ENCODE measurements at places on chromosomes 5 and 9.

GRCh38 chr5:64690417-64691151 is at the start of gene SHISAL2B:
Gene SHISAL2B, plus strand, starts transcription at chr5:64690503. Its CDS starts 121 bp downstream, at chr5:64690624.
- DNase-seq = no peak

DNA sequence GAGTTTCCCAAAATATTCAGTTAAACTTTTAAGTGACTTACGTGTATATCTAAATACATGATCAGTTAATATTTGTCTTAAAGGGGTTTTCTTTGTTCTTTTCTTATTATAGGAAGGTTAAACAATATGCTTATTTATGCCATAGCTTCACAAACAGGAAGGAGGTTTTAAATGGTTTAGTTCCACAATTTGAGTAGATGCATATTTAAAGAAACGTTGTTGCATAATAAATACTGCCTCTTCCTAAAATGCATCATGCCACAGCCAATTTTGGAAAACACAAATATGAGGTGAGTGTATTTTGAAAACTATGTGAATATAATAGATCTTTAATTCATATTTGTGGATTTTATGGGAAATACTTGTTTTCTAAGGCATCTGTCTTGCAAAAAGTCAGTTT is 2.5 kb upstream of the ADRB2 start:
- no peak for DNase-seq

DNA sequence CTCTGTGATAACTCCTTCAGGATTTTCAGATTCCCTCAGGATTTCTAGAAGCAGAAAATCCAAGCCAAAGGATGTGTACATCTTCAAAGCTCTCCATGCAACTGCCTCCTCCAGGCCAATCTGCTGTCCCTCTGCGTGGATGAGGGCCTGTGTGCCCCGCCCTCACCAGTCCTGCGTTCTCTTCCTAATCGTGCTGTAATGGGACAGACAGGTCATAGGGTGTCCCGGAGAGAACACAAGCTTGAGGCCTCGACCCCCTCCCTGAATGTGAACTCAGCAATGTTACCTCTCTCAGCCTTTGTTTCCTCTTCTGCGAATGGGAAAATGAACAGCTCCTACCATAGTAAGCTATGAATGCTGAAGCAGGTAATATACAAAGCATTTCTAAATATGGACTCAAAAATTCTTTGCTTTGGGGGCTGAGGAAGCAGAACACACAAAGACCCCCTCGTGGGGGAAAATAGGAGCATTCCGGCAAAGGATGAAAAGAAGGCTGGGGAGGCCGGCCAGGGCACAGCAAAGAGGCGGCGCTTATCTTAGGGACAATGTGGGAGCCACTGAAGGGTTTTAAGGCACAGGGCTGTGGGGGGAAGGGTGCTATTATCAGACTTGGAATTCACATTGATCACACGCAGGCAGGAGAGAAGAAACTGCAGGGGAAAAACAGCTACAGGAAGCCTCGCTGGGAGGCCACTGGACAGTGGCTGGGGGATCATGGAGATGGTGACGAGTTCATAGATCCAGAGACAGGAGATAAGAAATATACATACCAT is 57.2 kb upstream of the FBXW11 start:
- DNase-seq = no peak

GRCh38 chr5:59769832-59770231 is 123.7 kb downstream of the PDE4D start:
- DNase-seq = no peak

DNA sequence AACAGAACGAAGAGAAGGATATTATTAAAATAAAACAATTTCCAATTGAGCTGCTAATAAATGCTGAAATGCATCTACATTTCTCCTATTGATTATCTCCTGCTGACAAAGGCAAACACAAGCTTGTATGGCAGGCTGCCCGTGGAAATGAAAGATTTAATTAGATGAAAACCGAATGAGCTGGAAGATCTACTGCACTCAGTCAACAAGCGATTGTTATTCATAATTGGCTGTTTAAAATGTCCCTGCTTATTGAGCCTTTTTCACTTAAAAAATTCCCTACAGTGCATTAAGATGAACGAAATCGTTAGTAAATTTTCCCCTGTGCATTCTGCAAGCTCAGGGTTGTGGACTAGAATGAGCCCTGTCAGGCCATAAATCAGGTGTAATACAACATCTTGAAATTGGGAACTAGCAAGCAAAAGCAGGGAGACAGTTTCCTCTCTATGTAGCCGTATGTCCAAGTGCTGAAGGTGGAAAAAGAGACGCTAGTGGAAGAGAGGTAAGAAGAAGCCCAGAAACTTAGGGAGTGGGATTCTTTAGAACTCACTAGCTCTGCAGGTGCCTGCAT is 28.5 kb upstream of the KIF4B start:
- DNase-seq = no peak

- no peak for DNase-seq
These were observed 503.3 kb upstream of the GRIA1 start for GRCh38 chr5:152987131-152987530.

- DNase-seq = no peak
These were observed 404.0 kb upstream of the FAM174A start for GRCh38 chr5:100131161-100131560.

- DNase-seq = no peak
These were observed 564.0 kb upstream of the KLF4 start for GRCh38 chr9:108053555-108054061.

GRCh38 chr5:37900692-37901091 is 60.9 kb upstream of the GDNF start:
- no peak for DNase-seq

DNA sequence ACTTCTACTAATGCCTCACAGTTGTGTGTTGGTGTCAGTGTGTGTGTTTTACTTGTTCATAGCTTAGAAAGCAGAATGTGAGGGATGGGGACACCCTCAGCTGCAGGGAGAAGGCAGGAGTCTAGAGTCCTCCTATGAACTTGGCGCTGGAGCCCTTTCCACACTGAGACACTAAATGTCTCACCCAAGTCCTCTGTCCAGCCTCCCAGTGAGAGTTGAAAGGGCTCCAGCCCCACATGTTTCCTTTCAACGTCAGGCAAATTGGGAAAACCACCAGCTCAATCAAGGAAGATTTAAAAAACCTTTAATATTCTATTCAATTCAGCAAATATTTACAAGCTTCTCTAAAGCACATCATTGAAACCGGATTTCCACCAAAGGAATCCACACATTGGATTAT is 167.6 kb upstream of the MSX2 start:
- no peak for DNase-seq

- DNase-seq = peak; percentile 81
These were observed 14.0 kb downstream of the TGFBR1 start for GRCh38 chr9:99118782-99119466.
